ENCODE measurements at places on chromosomes 1 and 21. TPM values are rescaled to one million over a fixed set of nuclear protein-coding genes. Genes with fewer than 3 reads are reported as not detected.

DNA sequence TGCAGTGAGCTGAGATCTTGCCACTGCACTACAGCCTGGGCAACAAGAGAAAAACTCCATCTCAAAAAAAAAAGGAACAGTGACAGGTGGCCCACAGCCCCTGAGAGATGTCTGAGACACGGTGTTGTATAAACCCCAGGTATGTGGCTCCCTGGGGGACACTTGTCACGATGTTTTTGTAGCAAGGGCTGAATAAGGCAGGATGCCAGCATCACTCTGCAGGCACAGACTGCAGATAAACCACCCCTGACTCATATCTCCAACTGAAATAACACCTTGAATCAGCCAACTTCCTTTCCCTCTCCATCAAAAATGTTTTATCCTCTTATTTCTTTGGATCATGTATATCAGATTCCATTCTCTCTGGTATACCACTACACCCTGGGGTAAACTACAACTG is 52.5 kb downstream of the NMNAT2 start:
- no peaks in the 10 kb centered on the region for H3K4me1 ChIP-seq
- no peak overlapping the region for H3K27ac ChIP-seq
- DNase-seq = no peak
- no peaks in the 10 kb centered on the region for H3K36me3 ChIP-seq

DNA sequence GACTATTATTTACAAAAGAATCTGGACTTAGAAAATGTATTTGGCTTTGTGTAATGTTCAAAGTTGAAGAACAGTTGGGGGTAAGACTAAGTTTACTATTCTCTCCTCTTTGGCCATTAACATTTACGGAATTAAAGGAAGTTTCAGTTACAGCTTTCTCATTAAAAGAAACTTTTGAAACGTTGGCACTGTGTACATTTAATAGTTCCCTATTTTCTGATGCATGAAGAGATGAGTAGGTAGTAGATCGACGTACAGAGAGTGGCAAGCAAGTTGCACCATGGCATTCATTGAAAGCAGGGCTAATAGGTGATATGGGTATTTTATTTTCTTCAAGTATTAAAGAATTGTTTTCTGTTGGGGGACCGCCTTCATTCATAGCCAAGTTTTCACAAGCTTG is 3.2 kb downstream of the ASPM start:
- H3K4me1 ChIP-seq = no peaks in the 10 kb centered on the region
- H3K4me3 ChIP-seq = no peak overlapping the region
- no peak for DNase-seq
- H3K27ac ChIP-seq = no peak overlapping the region
- peaks cover 10% of the 10 kb centered on the region for H3K36me3 ChIP-seq

DNA sequence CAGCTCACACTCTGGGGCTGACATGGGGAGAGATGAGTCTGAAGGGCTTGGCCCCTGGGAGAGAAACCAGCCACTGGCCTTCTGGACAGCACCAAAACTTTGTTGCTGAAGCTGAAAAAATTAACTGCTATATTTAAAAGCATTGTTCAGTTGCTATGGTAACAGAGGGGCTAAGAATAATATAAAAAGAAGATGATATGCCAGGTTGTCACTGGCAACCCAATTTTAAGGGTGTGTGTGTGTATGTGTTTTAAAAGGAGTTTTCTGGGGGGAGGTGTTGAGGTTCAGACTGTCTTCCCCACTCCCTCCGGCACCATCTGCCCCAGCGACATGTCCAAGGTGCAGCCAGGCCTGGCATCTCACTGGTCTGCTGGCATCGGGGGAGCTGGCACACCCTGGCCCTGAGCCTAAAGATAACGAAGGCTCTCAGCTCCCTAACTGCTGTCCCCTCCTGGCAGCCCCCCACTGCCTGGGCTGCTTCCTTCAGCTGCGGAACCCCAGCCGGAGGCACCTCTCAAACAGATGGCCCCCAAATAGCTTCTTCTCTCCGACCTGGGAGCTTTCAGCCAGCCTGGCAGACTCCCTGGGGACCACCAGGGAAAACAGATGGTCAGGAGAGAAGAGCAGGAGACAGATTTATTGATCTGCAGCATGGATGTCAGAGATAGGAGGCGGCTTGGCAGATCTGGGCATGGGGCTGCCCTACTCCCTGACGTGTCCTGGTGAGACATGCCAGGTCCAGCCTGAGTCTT is 203.9 kb downstream of the HIVEP3 start:
- H3K27ac ChIP-seq = no peak overlapping the region
- no peaks in the 10 kb centered on the region for H3K36me3 ChIP-seq
- no peak for DNase-seq
- H3K27me3 ChIP-seq = no peaks in the 10 kb centered on the region

- no peaks in the 10 kb centered on the region for H3K36me3 ChIP-seq
- H3K27me3 ChIP-seq = no peaks in the 10 kb centered on the region
- no peak for DNase-seq
- H3K4me1 ChIP-seq = no peaks in the 10 kb centered on the region
- no peak overlapping the region for H3K4me3 ChIP-seq
These were observed 10.9 kb downstream of the DOP1B start for GRCh38 chr21:36167541-36167940.

DNA sequence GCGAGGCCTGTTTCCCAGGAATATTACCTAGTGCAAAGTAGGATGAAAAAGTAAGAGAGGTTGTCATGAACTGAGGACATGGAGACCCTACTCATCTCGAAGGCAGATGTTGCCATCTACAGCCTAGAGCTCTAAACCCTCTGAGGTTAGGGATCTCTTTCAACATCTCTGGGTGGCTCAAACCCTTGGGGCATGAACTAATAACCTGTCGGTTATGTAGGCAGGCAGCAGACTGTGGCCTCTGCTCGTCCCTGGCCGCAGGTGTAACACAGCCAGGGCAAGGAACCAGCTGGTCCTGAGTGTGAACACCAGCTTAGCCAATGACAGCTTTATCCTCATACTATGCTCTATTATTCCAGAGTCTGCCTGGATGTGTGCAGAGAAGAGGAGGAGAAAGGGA is 13.2 kb downstream of the CAPZB start:
- no peaks in the 10 kb centered on the region for H3K27me3 ChIP-seq
- peaks cover 8% of the 10 kb centered on the region for H3K36me3 ChIP-seq
- H3K4me1 ChIP-seq = peaks cover 7% of the 10 kb centered on the region
- H3K4me3 ChIP-seq = no peak overlapping the region

The SYT2 gene
- total RNA-seq = 11.0 TPM

The OLFM3 gene
- 0.73 TPM for total RNA-seq

The LCE1A gene
- not detected for total RNA-seq

Data from H1 (cell line).